Pancreas (tissue), 10 donors: ENCODE measurements at places on chromosomes 16 and 17. TPM values are rescaled to one million over a fixed set of nuclear protein-coding genes. Genes with fewer than 3 reads are reported as not detected.

GRCh38 chr17:76783146-76783545 lies 45.2 kb downstream of the MFSD11 start:
- no peak for DNase-seq

Gene NARF
- 57.8 TPM for polyA plus RNA-seq

- DNase-seq, result no peak
These were observed 44.3 kb upstream of the CRHR1 start for GRCh38 chr17:45739786-45740185.

Gene OTOP3
- 0.15 TPM for polyA plus RNA-seq
